Stomach (tissue), 19 donors: ENCODE measurements at places on chromosomes 16 and 17.

- DNase-seq: no peak
Observed at GRCh38 chr17:29972277-29972676, 30.8 kb downstream of the EFCAB5 start.

- DNase-seq: no peak
Observed at GRCh38 chr17:50675627-50676026, 32.1 kb downstream of the ANKRD40 start.

DNA sequence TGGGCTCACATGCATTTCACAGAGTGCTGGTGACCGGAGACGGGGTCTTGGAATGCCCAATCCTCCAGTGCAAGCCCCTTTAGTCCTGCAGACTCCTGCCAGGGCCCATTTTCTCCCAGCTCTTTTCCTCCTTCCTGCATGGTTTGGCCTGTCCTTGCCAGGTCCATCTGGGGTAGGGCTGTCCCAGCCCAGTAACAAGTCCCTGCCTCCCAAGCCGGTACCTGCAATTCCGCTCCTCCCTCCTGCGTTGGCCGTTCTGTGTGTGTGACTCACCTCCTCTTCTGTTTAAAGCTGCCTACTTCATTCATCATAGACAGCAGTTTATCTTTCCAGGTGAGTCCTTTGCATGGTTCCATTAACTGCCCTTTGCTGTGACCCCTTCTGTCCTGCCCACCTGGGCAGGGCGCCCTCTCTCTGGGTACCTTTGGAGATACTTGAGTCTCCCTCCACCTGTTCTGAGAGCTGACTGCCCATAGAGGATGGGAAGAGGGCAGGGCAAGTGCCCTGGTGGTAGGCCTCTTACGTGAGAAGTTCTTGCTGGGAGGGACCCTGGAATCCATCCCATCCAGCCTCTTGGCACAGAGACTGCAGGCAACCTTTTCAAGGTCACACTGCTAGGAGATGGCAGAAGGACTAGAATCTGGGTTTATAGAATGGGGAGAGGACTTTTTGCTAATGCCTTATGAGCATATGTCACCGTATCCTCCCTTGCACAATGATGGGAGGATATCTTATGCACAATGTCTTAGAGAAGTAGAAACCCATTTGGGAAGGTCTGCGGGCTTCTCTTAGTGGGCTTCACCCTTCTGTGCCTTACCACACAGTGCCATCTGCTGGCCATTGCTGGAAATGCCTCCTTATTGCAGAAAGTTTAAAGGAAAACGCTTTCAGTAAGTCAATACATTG, 29.7 kb upstream of the LGALS9 start:
- DNase-seq: peak; percentile 93

DNA sequence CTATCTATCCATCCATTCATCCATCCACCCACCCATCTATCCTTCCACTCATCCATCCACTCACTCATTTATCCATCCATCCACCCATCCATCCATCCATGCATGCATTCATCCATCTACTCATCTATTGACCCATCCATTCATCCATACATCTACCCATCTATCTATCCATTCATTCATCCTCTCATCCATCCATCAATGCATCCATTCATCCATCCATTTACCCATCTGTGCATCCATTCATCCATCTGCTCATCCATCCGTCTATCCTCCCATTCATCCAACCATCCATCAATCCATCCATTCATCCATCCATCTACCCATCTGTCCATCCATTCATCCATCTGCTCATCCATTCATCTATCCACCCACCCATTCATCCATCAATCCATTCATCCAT, 224.5 kb upstream of the MAF start:
- DNase-seq: no peak

GRCh38 chr16:47848421-47849109, 307.2 kb downstream of the ABCC12 start:
- DNase-seq: peak; percentile 27

DNA sequence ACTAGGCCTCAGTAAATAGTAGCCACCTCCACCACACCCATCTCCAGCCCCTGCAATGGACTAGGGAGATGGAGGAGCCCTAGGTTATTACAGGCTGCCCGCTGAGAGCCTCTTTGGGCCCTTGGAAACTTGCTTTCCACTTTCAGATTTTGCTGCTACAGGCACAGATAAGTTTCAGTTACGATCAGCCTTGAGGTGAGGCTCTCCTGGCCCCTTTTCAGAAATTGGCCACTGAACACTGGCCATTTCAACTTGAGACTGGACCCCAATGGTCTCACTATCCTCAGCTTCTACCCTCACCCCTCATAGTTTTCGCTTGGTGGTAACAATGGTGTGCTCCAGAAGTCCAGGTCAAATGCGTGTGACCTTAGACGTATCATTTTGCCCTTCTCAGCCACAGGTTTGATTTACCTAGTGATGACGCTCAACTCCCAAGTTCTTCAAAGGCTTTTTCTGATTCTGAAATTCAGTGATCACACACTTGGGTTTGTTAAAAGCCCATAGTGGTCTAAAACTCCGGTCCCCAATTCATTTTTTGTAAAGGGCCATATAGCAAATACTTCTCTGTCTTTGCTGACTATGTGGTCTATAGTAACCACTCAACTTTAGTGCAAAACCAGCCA, 1.0 kb downstream of the PMM2 start:
- DNase-seq: peak; percentile 20

- no peak for DNase-seq
Observed at GRCh38 chr17:5562661-5563360, 21.5 kb downstream of the NLRP1 start.

GRCh38 chr17:74008196-74008595, 195.3 kb upstream of the RPL38 start:
- DNase-seq: no peak

- no peak for DNase-seq
Observed at GRCh38 chr16:54585998-54586340, 299.4 kb upstream of the IRX3 start.

DNA sequence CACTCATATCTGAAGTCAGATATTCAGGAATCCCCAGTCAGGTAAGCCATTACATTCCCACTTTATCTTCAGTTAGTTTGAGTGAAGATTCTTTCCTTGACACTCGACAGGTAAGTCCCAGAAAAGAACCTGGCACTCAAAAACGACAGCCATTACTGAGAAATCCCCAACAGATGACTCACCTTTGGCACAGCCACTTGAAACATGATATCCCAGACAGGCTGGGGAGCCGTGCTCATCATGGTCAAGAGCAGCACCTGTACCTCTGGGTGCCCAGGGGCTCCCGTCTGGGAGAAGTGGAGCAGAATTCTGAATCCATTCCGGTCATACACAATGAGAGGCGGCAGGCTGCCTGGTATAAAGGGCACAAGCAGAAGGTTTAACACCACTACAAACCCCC, 16.8 kb upstream of the COG7 start:
- DNase-seq: no peak

- DNase-seq: no peak
Observed at GRCh38 chr16:83652943-83653342, 154.8 kb upstream of the HSBP1 start.

GRCh38 chr16:17454162-17454730, 16.5 kb downstream of the XYLT1 start:
- no peak for DNase-seq

DNA sequence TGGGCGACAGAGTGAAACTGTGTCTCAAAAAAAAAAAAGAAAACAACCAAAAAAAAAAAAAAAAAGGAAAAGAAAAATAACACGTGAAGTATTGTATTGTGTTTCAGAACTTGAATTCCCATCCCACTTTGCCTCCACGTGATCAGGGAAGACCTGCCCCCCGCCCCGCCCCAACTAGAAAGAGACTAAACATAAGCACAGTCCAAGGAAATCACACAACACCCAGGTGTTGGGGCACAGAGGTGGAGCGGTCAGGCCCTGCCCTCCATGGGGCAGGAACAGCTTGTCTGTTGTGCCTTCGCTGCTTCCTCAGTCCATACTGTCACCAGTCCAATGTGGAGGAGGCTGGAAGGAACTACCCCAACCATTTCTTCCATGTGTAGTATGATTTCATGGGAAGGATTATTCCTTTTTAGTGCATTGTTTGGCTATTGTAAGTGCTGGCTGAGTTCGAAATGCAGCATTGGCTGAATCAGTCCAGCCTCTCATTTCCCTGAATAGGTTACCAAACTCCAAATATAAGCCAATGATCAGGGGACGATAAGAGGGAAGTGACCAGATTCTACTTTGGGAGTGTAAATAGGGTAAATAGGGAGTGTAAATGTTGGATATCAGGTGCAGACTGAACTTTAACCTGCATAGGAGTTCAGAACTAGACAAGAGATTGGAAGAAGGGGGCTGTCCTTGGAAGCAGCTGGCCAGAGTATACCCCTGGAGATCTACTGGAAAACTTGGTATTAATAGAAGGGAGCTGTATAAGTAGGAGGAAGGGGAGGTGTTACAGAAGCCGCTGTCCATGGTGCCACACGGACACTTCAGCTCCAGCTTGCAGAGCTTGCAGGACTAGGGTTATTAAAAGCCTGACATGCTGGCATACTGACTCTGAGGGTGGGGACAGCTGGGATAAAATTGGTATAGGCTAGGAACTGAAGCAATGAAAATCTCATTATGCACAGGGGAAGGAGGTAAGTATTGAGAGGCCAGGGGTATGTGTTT, 50.7 kb downstream of the TANGO6 start:
- DNase-seq: no peak

- DNase-seq: peak; percentile 45
Observed at GRCh38 chr16:74635303-74635702, 28.4 kb upstream of the GLG1 start.

DNA sequence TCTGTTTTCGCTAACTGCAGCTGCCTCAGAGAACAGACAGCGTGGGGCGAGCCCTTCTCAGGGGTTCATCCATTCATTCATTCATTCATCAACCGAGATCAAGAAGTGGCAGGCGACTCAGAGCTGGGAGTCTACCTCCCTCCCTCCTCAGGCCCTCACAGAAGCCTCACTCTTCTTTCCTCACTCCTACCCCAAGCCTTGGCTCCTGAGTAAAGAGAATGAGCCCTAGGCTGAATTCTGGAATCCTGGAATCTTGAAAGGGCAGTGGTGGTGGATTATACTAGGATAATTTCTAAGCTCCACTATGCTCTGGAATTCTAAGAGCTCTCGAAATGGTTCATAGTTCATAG, 2.3 kb upstream of the DLX3 start:
- DNase-seq: no peak

DNA sequence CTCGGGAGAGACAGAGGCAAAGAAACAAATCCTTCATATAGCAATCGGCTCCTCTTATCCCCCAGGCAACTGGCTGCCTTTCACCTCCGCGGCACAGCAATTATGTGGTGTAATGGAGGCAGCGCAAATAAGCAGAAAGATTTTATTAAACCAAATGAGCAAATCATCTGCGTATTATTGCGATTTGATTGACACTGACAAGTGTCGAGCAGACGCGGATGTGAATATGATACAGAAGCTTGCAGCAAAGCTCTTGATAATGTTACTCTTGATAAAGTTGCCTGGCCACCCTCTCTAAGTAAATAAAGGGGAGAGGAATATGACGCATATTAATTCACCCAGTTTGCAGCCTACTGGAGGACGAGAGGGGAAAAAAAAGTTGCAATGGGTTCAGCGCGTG, 26.5 kb upstream of the AKTIP start:
- DNase-seq: no peak

DNA sequence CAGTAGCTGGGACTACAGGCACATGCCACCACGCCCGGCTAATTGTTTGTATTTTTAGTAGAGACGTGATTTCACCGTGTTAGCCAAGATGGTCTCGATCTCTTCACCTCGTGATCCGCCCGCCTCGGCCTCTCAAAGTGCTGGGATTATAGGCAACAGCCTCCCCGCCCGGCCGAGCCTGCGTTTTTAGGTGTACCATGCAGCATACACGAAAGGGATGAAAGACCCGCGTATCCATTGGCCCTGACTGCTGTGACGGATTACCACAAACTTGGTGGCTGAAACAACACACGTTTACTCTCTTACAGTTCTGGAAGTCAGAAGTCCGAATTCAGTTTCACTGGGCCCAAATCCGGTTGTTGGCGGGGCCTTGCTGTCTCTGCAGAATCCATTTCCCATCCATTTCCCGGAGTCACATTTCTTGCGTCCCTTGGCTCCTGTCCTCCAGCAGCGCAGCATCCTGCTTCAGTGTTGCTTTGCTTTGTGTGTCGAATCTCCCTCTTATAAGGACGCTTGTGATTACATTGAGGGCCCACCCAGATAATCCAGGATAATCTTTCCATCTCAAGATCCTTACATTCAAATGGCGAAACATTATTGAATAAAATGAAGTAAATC, 8.3 kb upstream of the GUCY2D start:
- DNase-seq: no peak

- DNase-seq: no peak
Observed at GRCh38 chr17:56457501-56457900, 136.0 kb upstream of the NOG start.

GRCh38 chr16:87837627-87838289, 31.5 kb downstream of the SLC7A5 start:
- no peak for DNase-seq

DNA sequence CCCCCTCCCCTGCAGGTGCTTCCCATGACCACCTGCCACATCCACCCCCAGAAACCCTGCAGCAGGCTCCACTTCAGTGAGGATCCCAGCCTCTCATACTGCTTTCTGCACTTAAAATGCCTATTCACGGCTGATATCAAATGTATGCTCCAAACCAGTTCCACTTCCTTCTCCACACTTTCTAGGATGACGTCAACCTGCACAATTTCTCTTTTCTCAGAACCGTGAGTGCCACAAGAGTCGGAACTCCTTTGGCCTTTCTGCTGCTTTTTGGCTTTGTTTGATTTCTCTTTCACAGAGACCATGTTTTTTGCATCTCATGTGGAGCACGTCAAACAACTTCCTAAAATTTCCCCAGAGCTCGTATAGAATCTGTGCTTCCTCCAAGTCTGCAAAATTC, 378.8 kb upstream of the TNRC6C start:
- DNase-seq: peak; percentile 44

DNA sequence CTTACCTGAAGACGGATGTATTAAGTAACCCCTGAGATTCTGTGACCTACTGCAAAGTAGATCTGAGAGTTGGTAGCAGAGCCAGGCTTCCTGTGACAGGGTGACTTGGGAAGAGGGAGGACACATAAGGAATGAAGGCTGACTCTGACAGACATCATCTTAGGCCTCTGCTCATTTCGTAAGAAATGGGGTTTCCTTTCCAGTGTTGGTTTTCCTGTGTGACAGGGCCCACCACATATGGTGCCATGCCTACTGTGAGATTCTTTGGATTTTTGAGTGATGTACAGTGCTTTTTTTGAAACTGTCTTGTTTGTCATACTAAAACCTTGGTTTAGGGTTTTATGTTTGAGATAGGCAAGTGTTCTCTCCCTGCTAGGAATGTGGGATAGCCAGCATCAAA, 12.7 kb downstream of the LIG3 start:
- DNase-seq: no peak

GRCh38 chr17:29176558-29177351, 3.4 kb downstream of the MYO18A start:
- DNase-seq: peak; percentile 92

GRCh38 chr17:8435245-8436168, at the start of gene NDEL1:
NDEL1 (plus strand) TSS chr17:8435884; CDS start chr17:8444272, 8,388 bp downstream.
- DNase-seq: peak; percentile 99

DNA sequence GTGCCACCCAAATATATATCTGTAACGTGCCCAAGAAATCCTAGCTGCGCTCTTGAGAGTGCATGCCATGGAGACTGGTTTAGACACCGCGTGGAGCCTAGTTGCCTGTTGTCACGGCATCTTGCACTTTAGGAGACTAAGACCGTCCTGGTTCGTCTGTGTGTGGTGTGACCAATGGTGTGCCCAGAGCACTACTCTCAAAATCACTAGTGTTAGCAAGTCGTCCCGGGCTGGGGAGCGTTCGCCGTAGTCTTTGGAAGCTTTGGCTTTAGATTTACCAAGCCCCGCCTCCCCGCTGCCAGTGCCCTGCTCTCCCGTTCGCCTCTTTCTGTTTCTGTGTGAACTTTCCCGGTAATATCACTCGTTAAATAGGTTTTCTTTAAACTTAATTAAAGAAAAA, 27.0 kb downstream of the CLUH start:
- DNase-seq: no peak
